Substantia nigra (tissue), 51 donors: ENCODE measurements at places on chromosomes 1 and 21.

GRCh38 chr1:196856053-196856452 is 31.8 kb upstream of the CFHR4 start:
- no peak for DNase-seq

GRCh38 chr1:54047384-54048305 is 5.4 kb downstream of the TMEM59 start:
- no peak for DNase-seq

GRCh38 chr1:211939876-211940468 is 95.4 kb downstream of the INTS7 start:
- DNase-seq = no peak

GRCh38 chr1:17558541-17558940 is 19.0 kb downstream of the ARHGEF10L start:
- no peak for DNase-seq

DNA sequence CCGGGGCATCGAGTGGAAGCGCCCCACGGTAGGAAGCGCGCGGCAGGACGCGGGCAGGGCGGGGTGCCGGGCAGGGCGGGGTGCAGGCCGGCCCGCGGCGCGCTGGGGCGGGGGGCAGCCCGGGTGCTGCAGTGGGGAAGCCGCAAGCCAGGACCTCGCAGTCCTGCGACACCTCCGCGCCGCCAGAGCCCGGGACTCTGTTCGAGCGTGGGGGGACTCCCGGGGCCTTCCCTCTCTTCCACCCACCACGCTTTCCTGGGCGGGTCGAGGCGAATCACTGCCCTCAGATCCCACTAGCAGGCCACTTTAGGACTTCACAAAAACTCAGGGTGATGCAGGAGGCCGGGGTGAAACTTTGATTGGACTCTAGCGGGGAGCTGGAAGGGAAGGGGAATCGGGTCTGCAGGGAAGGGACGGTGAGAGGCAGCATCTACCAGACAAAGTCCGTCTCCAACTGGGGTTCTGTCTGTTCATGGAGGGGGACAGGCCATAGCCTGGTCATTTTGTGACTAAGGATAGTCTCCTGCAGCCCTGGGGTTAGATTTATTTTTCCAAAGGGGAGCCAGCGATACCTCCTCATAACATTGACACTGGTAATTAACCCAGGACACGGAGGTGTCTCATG is 623 bp downstream of the CAPN2 start:
- no peak for DNase-seq

- no peak for DNase-seq
These were observed 55.8 kb upstream of the ATP2B4 start for GRCh38 chr1:203570805-203571204.

- no peak for DNase-seq
These were observed at the start of gene COL18A1 for GRCh38 chr21:45404730-45405270. Gene COL18A1 (plus strand): TSS chr21:45405165. CDS start chr21:45405231, 66 bp downstream.

GRCh38 chr1:194230351-194231144 is 1044.1 kb upstream of the B3GALT2 start:
- DNase-seq = no peak

DNA sequence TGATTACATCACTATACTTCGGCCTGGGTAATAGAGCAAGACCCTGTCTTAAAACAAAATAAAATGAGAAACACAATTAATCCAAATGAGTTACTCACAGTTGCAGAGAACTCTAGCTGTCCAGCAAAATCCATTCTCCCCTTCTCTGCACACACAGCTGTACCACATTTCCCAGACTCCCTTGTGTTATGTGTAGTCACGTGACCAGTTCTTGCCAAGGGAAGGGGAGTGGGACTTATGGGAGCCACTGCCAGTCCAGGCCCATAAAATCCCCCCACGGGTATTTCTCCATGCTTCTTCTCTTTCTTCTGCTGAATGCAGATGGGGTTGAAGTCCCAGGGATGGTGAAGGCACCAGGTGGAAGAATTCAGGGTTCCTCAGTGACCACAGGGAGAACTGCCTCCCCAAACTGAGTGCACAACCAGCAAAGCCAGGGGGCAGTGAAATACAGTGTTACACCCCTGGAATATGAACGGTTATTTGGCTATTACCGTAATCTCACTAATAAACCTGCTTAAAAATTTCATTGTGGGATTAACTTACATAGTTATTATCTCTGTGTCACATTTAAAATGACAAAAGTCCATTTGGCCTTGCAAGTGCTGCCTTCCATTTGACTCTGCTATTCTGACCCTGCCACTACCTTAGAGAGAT is 85.6 kb upstream of the FMN2 start:
- DNase-seq = no peak

DNA sequence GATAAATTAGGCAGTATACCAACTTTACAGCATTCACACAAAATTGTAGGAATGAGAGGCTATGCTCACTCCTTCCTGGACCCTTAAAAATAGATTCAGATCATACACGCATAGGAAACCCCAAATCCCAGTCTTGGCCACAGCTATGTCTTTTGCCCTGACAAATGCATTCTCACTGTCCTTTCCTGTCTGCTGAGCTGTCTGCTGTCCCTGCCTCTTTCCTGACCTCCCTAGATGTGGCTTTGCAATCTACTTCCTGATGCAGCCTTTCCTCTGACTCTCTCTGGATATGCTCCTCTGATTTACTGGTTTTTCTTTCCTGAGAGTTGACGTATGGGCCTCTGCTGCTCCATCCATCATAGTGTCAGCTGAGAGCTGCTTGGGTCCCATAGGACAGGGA is 59.8 kb upstream of the SLC35F3 start:
- DNase-seq = no peak

GRCh38 chr1:86114816-86115400 is 41.7 kb downstream of the COL24A1 start:
- no peak for DNase-seq
